NK-92 treated with Interleukin-12 subunit alpha and Interleukin-12 subunit beta, amount 100 ng/mL, for 24 hours (cell line): ENCODE measurements at places on chromosomes 6 and 20.

DNA sequence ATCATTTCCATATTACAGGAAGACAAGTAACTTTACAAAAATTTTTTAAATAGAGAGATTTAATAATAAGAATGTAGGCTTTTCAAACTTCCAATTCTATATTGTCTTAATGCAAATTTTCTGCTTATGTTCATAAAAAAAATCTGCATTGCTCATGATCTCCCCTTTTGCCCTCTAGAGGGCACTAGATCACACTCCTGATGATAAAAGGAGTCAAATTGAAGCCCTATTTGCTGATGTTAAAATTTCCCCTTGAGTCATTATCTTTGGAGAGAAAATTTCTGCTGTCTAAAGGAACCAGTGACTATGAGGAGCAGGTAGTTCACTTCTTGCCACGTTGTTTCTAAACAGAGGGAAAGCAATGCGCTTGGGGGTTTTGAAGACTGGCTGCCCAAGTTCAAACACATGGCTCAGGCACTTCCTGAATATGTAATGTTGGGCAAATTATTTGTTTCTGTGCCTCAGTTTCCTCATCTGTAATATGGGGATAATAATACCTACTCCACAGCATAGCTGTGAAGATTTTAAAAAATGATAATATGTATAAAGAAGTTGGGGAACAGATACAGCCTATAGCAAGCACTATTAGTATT, 874.2 kb downstream of the TFAP2A start:
- no peak for DNase-seq

- peak; percentile 66 for DNase-seq
These were observed 654 bp downstream of the FAM8A1 start for GRCh38 chr6:17600527-17601385.

- no peak for DNase-seq
These were observed 1.2 kb downstream of the LINC00237 start for GRCh38 chr20:21104921-21105320.

DNA sequence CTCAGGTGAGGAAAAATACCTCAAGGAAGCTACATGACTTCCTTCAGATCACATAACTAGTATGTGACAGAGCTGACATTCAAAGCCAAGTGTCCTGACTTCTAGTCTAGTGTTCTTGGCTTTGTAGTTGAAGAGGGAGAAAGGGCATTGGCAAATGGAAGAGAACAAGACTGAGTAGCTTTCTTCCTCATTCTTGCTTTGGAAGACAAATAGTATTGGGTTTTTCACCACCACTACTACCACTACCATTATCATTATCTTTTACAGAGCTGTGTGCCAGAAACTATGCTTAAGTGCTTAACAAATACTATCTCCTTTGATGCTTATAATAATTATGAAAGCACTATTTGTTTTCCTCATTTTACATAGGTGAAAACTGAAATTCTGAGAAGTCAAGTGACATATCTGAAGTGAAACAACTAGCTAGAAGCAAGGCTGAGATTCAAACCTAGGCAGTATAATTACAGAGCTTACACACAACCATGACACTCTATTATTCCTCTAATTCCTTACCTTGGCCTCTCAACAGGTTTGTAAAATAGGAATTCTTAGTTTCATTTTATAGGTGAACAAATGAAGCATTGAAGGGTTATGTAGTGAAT, 6.8 kb downstream of the ACSS2 start:
- DNase-seq = no peak

DNA sequence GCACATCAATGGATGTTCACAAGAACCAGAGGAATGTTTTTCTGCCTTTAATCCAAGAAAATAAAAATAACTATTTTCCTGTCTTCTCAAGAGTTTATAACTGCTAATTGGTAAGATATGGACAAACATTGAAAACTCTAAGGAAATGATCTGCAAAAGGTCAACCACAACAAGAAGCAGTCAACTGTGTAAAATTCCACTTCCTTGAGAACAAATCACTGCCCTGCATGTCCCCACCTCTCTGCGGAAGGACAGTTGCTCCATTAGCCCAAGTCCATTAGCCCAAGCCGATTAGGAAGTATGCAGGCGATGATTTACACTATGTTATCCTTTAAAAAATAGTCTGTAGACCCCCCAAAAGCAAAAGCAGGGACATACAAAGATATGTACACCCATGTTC, 27.6 kb downstream of the SLC22A23 start:
- DNase-seq = no peak

DNA sequence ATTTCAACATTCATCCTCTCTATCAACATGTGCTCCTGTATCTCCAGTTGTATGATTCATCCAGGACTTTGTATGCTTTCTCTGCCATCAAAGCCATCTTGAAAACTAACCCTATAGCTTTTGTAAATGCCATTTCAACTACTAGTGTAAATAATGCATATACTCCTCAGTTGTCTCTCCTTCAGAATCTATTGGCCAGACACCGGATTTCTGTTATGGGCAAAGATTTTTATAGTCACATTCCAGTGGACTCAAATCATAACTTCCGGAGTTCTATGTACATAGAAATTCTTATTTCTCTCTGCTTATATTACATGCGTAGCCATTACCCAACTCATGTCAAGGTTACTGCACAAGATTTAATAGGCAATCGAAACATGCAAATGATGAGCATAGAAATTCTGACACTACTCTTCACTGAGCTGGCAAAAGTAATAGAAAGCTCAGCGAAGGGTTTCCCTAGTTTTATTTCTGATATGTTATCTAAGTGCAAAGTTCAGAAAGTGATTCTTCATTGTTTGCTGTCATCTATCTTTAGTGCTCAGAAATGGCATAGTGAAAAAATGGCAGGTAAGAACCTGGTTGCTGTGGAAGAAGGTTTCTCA, 54.8 kb downstream of the PGM3 start:
- DNase-seq = no peak

- DNase-seq = no peak
These were observed 16.0 kb downstream of the UQCC1 start for GRCh38 chr20:35395728-35396127.

- DNase-seq = no peak
These were observed 179.9 kb downstream of the CDC5L start for GRCh38 chr6:44567406-44567805.

GRCh38 chr6:170210026-170210390, 80.9 kb downstream of the DLL1 start:
- no peak for DNase-seq

DNA sequence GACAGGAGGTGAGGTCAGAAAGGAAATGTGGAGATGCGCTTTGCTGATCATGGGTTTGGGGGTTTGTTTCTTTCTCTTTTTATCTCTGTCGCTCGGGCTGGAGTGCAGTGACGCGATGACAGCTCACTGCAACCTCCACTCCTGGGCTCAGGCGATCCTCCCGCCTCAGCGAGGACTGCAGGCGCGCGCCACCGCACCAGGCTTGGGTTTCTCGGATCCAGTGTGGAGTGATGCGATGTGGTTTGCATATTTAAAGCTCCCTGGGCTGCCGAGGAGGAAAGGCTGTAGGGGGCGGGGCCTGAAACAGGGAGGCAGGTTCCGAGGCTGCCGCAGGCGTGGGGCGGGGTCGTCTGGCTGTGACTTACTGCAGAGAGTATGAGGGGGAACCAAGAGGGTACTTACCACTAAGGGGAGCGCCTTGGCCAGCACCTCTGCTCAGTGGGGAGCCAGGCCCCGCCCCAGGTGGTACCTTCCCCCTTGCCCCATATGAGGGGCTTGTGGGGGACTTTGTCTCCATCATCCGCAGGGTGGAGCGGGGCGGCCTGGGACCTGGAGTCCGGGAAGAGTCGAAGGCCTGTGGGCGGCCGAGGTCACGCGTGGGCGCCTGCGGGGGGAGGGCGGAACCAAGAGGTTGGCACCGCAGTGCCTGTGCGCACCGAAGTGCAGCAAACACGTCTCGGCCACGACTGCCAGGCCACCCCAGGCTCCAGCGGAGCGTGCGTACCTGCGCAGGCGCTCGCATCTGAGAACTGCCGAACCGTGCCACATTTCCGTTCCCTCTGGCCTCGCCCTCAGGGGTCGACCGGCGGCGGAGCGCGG, 12.7 kb upstream of the BAK1 start:
- no peak for DNase-seq

- no peak for DNase-seq
These were observed 29.5 kb downstream of the RIOK1 start for GRCh38 chr6:7419065-7419464.

DNA sequence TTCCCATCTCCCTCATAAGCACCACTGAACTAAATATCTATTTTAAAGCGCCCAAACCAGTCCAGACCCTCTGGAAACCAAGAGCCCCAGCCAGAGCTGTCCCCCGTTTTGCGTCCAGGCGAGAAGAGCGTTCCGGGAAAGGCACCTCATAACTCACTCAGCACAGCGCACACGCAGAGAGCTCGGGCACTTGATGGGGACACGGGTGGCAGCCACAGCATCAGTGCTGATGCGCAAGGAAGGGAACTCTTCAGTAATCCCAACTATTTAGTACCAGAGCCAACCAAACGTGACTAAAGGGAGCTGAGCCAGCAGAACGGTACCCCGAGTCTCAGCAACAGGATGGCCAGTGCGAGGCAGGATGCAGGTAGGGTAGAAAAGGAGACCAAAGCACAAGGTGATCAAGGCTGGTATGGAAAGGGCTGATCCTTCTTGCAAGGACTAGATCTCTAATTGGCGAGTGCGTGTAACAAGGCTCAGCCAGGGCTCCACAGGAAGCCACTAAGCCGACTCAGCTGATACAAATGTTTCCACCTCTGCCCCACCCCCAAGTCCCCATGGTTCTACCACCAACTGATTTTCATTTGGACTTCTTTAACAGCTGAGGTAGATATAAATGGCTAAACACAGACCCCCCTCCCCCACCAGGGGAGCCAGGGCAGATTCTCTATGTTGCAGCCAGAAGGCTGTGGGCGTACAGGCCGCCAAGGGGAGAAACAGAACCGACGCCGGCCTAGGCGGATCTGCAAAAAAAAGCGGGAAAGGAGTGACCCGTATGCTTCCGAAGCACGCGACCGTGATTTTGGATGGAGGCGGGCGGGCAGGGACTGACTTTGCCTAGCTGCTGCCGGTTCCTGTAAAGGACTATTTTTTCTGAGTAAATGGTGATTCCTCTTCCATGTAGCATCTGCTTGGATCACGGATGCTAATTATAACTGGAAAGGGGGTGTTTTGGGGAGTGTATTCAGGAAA, 183.5 kb upstream of the COL21A1 start:
- DNase-seq = no peak

DNA sequence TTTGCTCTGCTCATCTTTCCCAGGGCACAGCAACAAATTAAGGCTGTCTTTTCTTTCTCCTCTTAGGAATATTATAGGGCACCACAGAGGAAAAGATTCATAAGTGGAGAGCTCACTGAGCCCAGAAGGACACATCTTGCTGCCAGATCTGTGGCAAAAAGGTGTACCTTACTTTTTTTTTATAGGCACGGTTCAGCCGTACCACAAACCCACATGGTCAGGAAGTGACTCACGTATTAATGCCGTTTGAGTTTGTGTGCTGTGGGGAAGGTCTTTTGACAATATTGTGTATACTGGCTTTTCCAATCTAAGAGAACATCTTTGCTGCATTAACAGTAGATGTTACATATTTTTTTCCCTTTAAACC, 28.4 kb downstream of the PAQR8 start:
- peak; percentile 43 for DNase-seq

DNA sequence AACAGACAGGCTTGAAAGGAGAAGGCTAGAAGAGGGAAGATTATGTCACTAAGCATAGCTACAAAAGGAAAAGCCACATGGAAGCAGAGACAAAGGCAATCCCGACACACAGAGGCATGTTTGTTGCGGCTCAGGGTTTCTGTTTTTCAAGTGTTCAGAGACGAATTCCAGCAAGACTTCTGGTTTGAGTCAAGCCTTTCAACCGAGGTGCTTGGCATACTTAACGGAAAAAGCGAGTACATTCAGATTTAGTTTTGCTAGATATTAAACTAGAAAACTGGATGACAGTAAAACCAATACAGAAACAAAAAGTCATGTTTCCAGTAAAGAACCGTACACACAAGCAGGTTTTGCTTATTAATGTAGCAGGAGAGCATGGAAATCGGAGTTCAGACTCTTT, 27.2 kb downstream of the MCUR1 start:
- no peak for DNase-seq

GRCh38 chr6:114344971-114345275, 2.1 kb upstream of the HS3ST5 start:
- DNase-seq = no peak

DNA sequence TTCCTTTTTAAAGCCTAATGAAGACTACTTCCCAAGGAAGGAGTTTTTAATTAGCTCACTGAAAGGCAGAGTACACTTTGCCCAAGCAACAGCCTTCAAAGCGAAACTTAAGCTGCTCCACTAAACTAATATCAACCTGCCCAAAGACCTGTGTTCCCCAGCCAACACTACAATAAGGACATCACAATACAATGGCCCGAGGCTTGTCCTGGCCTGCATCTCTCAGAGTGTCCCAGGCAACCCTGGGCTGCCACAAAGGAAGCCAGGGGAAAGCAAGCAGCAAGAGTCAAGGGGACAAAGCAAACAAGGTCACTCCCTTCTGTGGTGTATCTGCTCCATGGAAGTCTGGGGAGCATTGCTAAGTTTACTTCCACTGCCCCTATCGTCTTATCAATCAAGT, 52.3 kb downstream of the PIGU start:
- no peak for DNase-seq

DNA sequence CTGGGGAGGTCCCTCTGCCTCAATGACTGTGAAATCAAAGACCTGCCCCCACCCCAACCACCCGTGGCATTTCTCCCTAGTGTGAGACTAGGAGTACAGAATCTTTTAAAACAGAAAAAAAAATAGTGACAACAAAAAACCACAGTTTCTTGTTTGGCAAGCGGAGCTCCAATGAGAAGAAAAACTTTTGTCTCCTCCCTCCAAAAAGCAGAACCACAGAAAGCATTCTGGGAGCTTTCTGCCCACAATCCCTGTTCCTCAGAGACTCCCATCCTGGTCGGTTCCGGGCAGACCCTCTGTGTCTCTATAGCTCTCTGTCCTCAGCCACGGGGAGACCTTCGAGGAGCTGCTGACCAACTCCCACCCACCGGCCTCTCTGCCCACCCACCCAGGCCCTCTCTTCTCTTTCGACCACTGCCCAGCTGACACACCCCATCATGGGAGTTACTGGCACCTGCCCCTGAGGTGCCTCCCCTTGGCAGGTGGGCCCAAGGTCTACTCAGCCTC, 4.9 kb downstream of the PREX1 start:
- no peak for DNase-seq

DNA sequence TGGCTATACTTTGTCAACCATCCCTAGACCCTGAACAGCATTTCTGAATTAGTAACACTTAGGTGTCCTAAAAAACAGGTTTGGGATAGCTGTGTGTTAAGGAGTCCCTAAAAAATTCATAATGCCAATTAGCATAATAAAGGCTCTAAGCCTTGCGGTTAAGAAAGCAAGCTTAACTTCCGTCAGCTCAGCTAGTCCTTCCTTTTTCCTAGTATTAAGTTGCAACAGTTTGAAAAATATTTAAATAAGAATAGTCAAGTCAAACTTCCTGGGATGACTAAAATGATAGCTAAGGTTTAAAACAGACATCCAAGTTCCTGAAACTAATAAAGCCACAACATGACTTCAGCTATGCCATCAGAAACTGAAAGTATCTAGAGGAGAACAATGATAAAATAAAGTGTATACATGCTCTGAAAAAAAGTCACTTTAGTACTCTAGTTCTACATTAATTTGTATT, 3.5 kb downstream of the AKIRIN2 start:
- no peak for DNase-seq

GRCh38 chr6:48560408-48560807, 449.4 kb upstream of the PTCHD4 start:
- DNase-seq = no peak
